Esophagus squamous epithelium (tissue), 5 donors: ENCODE measurements at places on chromosomes 6 and 20.
A peak's percentile ranks its signal among the peaks of the same experiment; 100 is the strongest.

GRCh38 chr6:145506565-145506964, 228.8 kb downstream of the EPM2A start:
- no peak for DNase-seq

- DNase-seq, result no peak
Measured at GRCh38 chr6:107214655-107215054, 99.3 kb upstream of the BEND3 start.

DNA sequence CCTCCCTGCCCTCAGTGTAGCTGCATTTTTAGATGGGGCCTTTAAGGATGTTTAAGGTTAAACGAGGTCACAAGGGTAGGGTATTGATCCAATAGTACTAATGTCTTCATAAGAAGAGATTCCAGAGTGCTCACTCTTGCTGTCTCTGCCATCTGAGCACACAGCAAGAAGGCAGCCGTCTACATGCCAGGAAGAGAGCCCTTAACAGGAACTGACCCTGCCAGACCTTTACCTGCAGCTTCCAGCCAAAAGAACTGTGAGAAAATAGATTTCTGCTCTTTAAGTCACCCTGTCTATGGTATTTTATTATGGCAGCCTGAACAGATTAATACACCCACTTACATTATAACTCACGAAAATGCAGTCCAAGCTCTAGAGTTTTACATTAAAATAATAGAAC, 685.3 kb upstream of the MARCKS start:
- DNase-seq, result no peak

DNA sequence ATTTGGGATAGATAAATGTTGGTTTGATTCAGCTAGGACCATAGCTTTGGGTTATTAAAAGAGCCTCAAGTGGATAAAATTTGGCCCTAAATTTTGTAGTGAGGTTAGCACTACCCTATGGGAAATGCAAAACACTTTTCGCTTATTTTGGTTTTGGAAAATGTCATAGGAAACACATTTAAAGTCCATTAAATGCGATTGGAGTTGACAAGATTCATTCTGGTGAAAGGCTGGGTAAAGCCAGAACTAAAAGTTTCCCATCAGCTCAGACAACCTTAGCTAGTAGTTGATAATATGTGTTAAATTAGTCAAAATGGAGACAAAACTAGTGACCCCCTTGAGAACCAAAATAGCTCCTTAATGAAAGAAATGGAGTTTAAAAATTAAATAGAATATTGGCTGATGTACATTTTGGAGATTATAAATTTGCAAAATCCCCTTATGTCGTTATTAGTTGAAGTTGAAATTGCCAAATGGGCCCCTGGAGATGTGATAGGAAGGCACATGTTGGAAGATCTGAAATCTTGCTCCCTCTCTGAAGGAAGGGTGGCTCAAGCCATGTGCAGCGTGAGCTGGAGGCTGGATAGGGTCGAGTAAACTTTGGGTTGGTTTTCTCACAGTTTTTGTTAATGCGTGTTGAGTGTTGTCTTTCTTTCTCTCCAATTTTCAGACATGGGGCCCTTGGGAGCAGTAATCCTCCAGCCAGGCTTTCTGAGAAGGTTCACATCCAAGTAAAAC, 72.8 kb downstream of the CD83 start:
- DNase-seq, result no peak

DNA sequence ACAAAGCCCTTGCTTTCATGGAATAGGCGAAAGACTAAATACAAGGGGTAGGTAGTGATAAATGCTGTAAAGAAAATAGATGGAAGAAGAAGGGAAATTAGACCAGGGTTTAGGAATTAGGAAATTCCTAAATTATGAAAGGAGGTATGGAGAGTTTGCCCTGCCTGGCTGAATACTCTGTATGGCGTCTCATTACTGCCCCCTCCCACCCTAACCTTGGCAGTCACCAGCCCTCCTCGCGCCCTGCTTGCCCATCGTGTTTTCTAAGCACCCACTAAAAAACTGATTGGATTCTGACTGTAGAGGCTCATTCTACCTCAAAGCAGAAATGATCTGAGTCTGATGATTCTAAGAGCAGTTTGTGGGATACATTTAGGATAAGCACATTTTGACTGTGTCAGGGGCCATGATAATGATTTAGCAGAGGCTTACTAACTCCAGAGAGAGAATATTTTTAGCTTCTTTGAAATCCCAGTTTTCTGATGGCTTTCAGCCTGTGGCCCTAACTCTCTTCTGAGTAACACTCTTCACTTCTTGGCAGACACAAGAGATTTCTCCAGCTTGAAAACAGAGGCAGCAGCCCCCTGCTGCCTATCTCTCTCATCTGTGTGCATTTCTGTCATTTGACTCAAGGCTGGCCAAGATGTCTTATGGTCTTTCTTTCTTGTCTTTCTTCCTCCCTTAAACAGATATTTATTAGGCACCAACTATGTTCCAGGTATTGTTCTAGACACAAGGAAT, 1.4 kb upstream of the CHD6 start:
- DNase-seq, result no peak

- no peak for DNase-seq
Measured at GRCh38 chr20:41081276-41081814, 52.7 kb downstream of the TOP1 start.

DNA sequence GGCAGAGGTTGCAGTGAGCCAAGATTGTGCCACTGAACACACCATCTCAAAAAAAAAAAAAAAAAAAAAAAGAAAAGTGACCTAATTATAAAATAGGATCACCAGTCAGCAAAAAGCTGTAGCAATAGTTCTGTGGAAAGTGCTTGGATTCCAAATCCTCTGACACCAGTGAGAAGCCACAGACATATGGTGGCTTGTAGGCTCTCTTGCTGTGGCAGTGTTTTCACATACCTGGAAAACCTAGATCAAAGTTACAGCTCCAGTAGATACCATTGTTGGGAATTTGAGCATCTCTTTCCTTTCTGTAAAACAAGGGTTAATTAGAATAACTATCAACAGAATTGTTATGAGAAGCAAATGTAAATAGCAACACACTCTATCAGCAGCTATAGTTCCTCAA, 4.1 kb downstream of the CCDC170 start:
- DNase-seq, result no peak

DNA sequence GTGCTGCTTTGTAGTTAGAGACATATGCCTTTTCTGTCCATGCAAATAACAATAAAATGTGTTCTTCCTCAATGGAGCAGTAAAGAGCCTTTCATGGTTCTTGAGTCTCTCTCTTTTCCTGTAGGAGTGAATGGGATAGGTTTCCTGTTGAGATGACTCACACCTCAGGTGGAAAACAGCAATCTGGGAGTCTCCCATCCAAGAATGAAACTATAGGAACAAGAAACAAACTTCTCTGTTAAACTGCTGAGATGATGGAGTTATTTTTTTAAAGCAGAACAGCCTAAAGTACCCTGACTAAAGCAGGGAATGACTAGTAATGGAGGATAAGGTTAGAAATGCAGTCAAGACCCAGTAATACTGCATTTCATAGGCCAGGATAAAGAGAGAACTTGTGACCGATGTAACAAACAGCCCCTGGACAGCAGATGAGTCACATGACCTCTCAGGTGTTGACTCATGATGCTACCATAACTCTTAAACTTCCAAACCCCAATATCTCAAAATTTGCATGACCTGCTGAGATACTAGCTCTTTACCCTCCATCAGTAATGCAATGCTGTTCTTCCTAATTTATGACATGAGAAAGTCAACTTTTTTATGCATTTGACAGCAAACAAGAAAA, 548.9 kb downstream of the CBLN4 start:
- no peak for DNase-seq

DNA sequence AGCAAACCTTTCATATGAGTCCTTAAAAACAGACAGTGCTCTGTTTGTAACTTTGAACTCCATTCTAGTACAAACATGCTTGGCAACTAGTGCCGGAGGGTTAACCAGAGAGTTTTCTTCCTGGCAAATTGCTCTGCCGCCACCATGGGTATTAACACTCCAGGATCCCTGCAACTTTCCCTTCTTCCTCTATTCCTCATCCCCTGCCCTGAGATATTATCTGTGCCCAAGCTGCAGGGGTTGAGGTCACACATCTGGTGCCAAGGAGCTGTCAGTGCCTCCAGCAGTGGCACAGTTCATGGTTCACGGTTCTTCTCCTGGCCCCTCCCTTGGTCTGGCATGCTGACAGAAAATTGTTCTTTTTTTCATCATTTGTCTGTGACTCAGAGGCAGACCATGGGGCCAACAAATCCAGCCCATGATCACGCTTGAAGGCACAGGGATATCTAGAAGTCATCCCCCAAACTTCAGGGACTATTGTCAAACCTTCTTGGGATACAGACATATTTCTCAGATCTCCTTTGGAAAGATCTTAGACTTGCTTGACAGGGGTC, 77.5 kb downstream of the ATXN1 start:
- no peak for DNase-seq

- no peak for DNase-seq
Measured at GRCh38 chr20:22248051-22248667, 336.2 kb downstream of the FOXA2 start.

DNA sequence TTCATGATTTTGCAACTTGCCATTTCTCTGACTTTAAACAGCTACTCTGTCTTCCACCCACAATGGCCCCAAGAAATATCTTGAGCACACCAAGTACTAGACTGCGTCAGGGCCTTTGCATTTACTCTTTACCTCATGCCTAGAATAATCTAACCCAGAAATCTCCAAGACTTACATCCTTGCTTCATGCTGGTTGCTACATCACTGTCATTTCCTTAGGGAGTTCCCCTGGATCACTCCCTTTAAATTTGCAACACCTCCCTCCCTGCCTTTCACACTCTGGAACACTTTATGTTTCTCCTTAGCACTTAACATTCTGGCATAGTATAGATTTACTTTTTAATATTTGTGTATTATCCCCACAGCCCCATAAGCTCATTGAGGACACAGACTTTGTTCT, 4.9 kb upstream of the ELOVL5 start:
- no peak for DNase-seq

DNA sequence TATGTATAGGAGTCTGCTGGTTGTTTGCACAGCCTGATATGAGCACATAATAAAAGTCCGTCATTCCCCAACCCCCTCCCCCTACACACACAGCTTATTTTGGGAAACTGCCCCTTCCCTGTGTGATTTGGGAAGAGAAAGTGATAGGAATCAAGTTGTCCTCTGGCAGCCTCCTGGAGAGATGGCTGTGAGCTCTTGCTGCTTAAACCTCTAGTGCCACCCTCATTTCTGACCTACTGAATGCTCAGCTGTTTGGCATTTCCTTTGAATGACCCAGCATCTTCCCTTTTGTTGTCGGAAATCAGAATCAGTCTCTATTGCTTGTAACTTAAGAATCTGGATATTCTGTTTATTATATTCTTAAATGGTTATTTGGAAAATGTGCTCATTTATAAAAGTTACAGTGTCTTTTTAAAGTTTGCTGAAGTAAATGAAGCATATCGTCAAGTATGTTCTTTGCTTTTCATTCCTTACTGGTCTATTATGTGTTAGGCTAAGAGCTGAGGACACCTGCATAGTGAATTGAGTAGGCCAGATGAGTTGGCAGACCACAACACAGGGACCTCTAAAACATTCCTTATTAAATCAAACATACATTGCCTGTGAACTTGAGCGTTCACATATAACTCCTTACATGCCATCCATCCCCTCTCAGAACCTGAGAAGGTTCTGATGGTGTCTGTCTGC, 5.5 kb downstream of the RWDD2A start:
- DNase-seq, result no peak

DNA sequence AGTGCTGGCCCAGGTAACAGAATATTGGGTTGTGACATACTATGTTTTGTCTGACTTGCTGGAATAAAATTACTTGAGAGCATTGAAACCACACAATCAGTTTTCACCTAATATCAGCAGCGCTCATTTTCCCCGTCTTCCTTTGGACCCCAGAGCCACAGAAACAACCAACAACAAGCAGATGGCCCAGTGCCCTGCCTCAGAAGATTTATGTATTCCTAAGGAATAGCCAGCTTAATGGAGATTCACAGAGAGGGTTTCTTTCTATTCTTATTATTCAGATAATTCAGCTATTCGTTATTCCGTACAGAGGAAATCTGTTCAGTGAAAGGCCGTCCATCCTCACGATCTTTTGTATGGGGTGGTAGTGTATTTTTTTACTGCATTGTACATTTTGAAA, 154.8 kb downstream of the TMEM242 start:
- DNase-seq, result no peak

DNA sequence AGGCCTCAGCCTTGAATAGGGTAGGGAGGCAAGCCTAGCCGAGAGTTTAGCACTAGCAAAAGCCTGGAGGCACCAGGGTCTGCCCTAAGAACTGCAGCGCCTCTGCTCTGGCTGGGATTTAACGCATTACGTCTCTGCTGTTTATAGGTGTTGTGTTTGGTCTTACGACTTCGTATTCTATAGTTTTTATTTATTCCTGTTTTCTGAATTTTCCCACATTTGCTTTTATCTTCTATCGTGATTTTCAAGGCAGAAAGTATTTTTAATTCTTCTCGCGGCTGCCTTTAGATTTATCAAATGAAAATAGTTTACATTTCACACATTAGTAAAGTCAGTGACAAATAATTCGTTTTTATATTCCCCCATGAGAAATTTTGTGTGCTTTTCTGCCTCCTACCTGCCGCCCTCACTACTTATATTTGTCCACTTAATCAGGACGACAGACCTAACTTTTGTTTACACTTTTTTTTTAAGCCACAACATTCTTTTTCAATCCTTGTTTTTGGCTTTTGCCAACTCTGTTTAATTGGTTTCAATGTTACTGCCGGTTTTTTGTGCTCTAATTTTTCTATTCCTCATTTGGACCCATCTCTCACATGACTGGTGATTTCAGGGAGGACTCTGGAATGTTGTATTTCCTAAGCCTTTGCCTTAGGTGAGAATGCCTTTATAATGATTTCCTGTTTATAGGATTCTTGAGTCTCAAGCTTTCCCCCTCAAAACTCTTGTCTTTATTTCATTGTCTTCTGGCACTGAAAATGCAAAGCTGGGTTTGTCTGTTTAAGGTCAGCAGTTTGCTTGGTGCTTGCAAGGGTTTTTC, 1.3 kb upstream of the LZTS3 start:
- no peak for DNase-seq

- no peak for DNase-seq
Measured at GRCh38 chr6:23003671-23004467, 434.5 kb downstream of the HDGFL1 start.

GRCh38 chr6:108835218-108835850, 12.9 kb upstream of the ARMC2 start:
- DNase-seq, result peak; percentile 35

DNA sequence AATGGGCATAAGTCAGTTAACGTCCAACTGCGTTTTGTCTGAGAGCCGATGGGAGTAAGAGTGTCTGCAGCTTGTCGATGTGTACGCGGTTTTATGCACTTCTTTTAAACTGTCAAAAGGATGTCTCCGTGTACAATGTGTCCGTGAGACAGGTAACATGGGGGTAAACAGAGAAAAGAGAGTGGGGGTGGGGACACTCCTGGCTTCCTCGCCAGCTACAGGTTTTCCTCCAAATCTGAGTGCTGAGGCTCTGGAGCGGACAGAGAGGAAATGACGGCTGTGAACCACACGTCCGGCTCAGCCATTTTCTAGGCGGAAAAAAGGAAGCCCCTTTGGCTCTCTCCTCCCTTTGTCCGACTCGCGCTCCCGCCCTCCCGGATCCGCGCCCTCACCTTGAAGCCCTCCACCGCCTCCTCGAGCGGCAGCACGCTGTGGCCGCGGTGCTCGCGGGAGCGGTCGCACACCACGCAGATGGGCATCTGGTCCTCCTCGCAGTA, 916 bp downstream of the TRIM27 start:
- DNase-seq, result no peak

DNA sequence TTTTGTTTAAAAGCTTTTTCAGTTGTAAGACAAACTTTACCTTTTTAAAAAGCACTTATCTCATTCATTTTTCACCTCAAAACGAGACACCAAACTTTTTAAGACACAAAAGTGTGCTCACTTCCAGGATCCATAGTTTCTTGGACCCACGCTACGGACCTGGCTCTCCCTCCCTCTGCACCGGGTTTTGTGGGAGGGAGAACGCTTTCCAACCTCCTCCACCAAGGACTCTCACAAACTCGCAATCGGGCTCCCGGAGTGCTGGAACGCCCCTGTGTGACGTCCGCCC, 436 bp downstream of the CAGE1 start:
- DNase-seq, result no peak
